ENCODE measurements at places on chromosomes 5 and 9. TPM values are rescaled to one million over a fixed set of nuclear protein-coding genes. Genes with fewer than 3 reads are reported as not detected.
A peak's percentile ranks its signal among the peaks of the same experiment; 100 is the strongest.

GRCh38 chr9:116626762-116627161 is 60.3 kb upstream of the TRIM32 start:
- H3K4me1 ChIP-seq = no peaks in the 10 kb centered on the region
- no peaks in the 10 kb centered on the region for H3K27me3 ChIP-seq
- no peaks in the 10 kb centered on the region for H3K36me3 ChIP-seq
- DNase-seq = no peak
- H3K4me3 ChIP-seq = no peak overlapping the region

DNA sequence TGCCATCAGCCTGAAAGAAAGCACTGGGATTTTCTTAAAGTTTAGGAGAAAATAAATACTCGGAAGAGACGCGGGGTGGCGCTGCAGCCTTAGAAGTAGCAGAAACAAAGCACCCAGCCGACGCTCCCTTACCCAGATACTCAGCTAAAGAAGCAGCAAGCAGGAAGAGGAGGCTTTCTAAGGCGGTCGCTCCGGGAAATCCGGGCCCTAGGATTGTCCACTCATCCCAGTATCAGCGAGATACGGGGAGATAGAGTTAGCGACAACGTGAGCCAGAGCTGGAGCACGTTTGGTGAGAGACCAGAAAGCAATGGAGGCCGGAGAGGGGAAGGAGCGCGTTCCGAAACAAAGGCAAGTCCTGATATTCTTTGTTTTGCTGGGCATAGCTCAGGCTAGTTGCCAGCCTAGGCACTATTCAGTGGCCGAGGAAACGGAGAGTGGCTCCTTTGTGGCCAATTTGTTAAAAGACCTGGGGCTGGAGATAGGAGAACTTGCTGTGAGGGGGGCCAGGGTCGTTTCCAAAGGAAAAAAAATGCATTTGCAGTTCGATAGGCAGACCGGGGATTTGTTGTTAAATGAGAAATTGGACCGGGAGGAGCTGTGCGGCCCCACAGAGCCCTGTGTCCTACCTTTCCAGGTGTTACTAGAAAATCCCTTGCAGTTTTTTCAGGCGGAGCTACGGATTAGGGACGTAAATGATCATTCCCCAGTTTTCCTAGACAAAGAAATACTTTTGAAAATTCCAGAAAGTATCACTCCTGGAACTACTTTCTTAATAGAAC is at the start of gene PCDHB2:
Gene PCDHB2, plus strand, starts transcription at position 135 of the 782 bp plus-strand sequence. Its CDS starts 176 bp downstream, at position 311.
- no peaks in the 10 kb centered on the region for H3K36me3 ChIP-seq
- H3K4me3 ChIP-seq = peak within 1 kb of the TSS; percentile 37
- no peaks in the 10 kb centered on the region for H3K4me1 ChIP-seq
- DNase-seq = no peak

GRCh38 chr9:129834489-129835127 is 467 bp downstream of the C9orf78 start:
- no peak for DNase-seq
- H3K36me3 ChIP-seq = peaks cover 21% of the 10 kb centered on the region
- no peaks in the 10 kb centered on the region for H3K27me3 ChIP-seq
- peak overlapping the region; percentile 82 for H3K4me3 ChIP-seq

DNA sequence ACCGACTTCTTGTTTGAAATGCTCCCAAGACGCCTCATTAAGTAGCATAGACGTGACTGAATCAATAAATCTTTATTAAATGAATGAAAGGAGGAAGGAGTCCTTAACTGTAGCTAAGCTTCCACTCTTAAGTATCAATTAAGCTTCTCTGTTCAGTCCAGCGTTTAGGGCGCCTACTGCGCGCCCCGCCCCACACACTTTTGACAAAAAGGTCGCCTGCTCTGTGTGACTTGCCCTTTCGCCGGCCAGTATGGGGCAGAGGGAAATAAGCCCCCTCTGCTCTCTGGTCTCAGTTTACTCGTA is 662 bp upstream of the DOLPP1 start:
- H3K36me3 ChIP-seq = peaks cover 9% of the 10 kb centered on the region
- H3K4me1 ChIP-seq = peaks cover 22% of the 10 kb centered on the region
- H3K4me3 ChIP-seq = peak overlapping the region; percentile 77
- no peaks in the 10 kb centered on the region for H3K27me3 ChIP-seq

DNA sequence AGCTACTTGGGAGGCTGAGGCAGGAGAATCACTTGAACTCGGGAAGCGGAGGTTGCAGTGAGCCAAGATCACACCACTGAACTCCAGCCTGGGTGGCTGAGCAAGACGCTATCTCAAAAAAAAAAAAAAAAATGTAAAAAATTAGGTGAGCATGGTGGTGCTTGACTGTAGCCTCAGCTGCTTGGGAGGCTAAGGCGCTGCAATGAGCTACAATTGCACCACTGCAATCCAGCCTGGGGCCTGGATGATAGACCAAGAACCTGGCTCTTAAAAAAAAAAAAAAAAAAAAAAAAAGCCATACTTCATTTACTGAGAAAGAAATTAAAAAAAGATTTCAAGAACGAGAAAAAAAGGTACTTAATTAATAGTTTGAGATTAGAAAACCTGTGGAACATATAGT is 62.1 kb downstream of the SVEP1 start:
- H3K36me3 ChIP-seq = no peaks in the 10 kb centered on the region
- no peak overlapping the region for H3K4me3 ChIP-seq
- no peak overlapping the region for H3K27ac ChIP-seq

DNA sequence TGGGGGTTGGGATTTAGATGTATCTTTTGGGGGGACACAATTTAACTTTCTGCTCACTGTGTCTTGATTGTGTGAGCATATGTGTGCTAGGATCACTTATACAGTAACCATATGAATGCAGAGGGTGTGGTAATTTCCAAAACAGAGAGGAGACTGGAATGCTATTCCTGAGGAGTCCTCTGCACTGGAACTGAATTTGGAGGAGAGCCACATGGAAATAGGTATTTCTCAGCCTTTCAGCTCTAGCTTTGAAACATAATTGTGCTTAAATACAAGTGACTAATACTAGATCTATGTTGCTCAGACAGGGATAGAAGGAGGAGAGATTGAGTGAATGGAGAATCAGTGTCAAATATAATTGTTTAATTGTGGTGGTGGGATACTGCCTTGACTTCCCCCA is 45.5 kb downstream of the FOCAD start:
- no peaks in the 10 kb centered on the region for H3K27me3 ChIP-seq
- no peak for DNase-seq
- H3K27ac ChIP-seq = no peak overlapping the region
- H3K4me1 ChIP-seq = no peaks in the 10 kb centered on the region

DNA sequence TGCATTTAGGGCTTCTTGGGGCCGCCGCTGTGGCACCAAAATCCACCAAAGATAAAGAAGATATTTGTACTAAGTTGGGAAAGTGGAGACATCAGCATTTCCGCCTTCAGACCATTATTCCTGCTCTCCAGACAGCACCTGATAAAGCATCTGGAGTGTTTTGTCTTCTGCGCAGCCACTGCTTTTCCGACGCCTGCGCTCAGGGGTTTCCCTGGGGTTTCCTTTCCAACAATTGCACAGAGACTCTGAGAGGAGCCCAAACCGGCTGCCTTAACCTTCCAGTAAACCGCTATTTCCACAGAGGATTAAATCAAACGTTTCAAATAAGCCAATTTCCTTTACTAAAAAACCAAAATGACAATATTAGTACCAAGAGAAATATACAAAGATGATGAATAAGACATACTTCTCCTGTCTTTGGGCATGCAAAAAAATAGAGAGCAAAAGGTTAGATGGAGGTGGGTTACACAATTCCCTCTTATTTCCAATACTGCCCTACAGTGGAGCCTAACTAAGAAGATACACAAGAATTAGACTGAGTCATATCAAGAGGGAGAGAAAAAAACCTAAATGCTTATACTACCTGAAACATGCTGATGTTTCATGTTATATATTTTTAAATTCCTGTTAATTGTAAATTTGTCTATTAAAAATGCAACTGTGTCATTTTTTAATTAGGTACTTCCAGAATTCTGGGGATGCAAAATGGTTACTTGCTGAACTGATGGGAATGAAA is 98.4 kb downstream of the MAPKAP1 start:
- no peak for DNase-seq
- no peaks in the 10 kb centered on the region for H3K36me3 ChIP-seq
- no peaks in the 10 kb centered on the region for H3K27me3 ChIP-seq
- no peak overlapping the region for H3K27ac ChIP-seq

GRCh38 chr5:180315762-180316212 is 23.9 kb upstream of the MAPK9 start:
- no peak overlapping the region for H3K27ac ChIP-seq
- no peak overlapping the region for H3K4me3 ChIP-seq
- DNase-seq = no peak
- H3K27me3 ChIP-seq = no peaks in the 10 kb centered on the region

GRCh38 chr9:91012933-91013841 is 211.6 kb downstream of the SYK start:
- no peaks in the 10 kb centered on the region for H3K4me1 ChIP-seq
- no peak overlapping the region for H3K27ac ChIP-seq
- no peaks in the 10 kb centered on the region for H3K36me3 ChIP-seq
- no peaks in the 10 kb centered on the region for H3K27me3 ChIP-seq

GRCh38 chr5:140246378-140247122 is 56.4 kb downstream of the PFDN1 start:
- H3K27me3 ChIP-seq = no peaks in the 10 kb centered on the region
- DNase-seq = peak; percentile 58
- H3K36me3 ChIP-seq = peaks cover 21% of the 10 kb centered on the region

- H3K4me1 ChIP-seq = no peaks in the 10 kb centered on the region
- no peaks in the 10 kb centered on the region for H3K36me3 ChIP-seq
- no peaks in the 10 kb centered on the region for H3K27me3 ChIP-seq
These were observed 213.8 kb downstream of the ATP10B start for GRCh38 chr5:160638161-160638742.

DNA sequence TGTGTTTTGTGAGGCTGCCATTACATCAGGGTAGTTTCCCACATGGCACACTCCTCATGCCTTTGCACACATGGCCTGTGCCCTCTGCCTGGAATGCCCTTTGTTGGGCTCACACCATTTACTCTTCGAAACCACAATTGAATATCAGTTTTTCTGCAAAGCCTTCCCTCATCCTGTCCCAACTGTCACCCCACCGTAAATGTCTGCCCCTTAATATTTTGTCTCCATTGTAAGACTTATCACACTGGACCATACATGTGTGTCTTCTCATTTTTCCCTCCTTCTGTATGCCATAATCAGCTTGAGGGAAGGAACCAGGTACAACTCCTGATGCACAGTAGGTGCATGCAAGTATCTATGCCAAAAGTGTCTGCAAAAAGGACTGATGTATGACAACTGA is 62.7 kb upstream of the TMEM252 start:
- H3K27me3 ChIP-seq = no peaks in the 10 kb centered on the region
- DNase-seq = no peak
- no peaks in the 10 kb centered on the region for H3K36me3 ChIP-seq
- no peak overlapping the region for H3K4me3 ChIP-seq
- H3K4me1 ChIP-seq = no peaks in the 10 kb centered on the region

GRCh38 chr9:114238891-114239875 is 83.7 kb upstream of the ORM1 start:
- no peak overlapping the region for H3K4me3 ChIP-seq
- H3K36me3 ChIP-seq = peaks cover 5% of the 10 kb centered on the region
- peak; percentile 66 for DNase-seq
- H3K4me1 ChIP-seq = peaks cover 14% of the 10 kb centered on the region

GRCh38 chr5:158524070-158524469 is 575.6 kb downstream of the EBF1 start:
- no peaks in the 10 kb centered on the region for H3K36me3 ChIP-seq
- H3K27me3 ChIP-seq = no peaks in the 10 kb centered on the region
- H3K4me1 ChIP-seq = peaks cover 12% of the 10 kb centered on the region

GRCh38 chr5:172793577-172794488 is 22.8 kb upstream of the DUSP1 start:
- peaks cover 84% of the 10 kb centered on the region for H3K4me1 ChIP-seq
- no peaks in the 10 kb centered on the region for H3K36me3 ChIP-seq
- H3K27ac ChIP-seq = peak overlapping the region; percentile 30
- no peak for DNase-seq

GRCh38 chr5:5154733-5155132 is 14.6 kb downstream of the ADAMTS16 start:
- H3K4me1 ChIP-seq = no peaks in the 10 kb centered on the region
- no peak overlapping the region for H3K27ac ChIP-seq
- no peaks in the 10 kb centered on the region for H3K27me3 ChIP-seq
- DNase-seq = no peak

DNA sequence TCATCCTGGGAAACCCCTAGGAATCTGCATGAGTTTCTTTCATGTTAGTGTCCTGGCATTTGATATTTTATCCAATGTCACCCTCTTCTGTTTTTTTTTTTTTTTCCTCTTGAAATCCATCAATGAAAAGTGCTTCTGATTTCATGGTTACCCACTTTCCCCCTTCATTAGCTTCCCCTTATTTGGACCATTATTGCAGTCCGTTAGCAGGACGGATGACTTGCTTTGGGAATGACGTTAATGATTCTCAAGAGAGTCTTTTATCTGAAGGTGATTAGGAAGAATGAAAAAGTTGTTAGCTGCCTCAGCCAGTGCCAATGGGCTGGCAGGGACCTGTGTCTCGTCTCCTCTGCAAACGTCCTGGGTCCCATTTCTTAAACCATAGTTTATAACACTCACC is 134.7 kb downstream of the SEMA6A start:
- H3K36me3 ChIP-seq = no peaks in the 10 kb centered on the region
- no peak overlapping the region for H3K27ac ChIP-seq
- H3K4me1 ChIP-seq = peaks cover 45% of the 10 kb centered on the region
- H3K27me3 ChIP-seq = no peaks in the 10 kb centered on the region
- DNase-seq = no peak

Gene FOXD4L6
- total RNA-seq = not detected

Gene NR5A1
- total RNA-seq = not detected

Gene OBP2B
- not detected for total RNA-seq

Gene ZNF454
- 1.7 TPM for total RNA-seq

Gene GRM6
- not detected for total RNA-seq

Gene UTP15
- total RNA-seq = 6.7 TPM

Gene FOXD4L3
- total RNA-seq = not detected

Gene OR13C5
- total RNA-seq = not detected

Gene PCDHB4
- 1.8 TPM for total RNA-seq

Gene NAA35
- 13.1 TPM for total RNA-seq

Gene MSX2
- 3.9 TPM for total RNA-seq

Gene SPINK6
- total RNA-seq = not detected

Measured in heart left ventricle (tissue), 16 donors.